HTR-8/SVneo (cell line): ENCODE measurements at places on chromosomes 2 and 18.

GRCh38 chr2:46275995-46276394, 21.2 kb upstream of the EPAS1 start:
- DNase-seq: no peak

- no peak for DNase-seq
Observed at GRCh38 chr2:20351555-20352229, 1.0 kb upstream of the PUM2 start.

- DNase-seq: no peak
Observed at GRCh38 chr2:121147766-121148165, 137.2 kb downstream of the TFCP2L1 start.

GRCh38 chr2:157336137-157337010, 10.8 kb upstream of the ERMN start:
- DNase-seq: peak; percentile 7

DNA sequence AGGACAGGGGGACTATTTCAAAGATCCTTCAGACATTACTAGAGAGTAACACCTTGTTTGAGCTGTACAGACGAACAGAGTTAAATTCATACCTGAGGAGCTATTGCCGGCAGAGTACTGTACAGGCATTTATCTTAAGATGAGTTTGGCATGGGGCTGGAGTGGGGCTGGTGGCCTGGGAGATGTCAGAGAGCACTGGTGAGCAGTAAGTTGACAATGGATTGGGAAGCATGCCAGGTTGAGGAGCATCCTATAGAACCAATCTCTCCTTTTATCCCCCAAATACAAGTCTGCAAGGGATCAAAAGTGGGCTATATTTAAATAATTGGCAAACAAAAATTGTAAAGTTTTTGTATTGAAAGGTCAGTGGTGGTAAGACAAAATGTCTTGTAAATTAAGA, 58.6 kb downstream of the ADCYAP1 start:
- no peak for DNase-seq

GRCh38 chr2:63078852-63079606, 28.4 kb downstream of the OTX1 start:
- peak; percentile 14 for DNase-seq

- DNase-seq: no peak
Observed at GRCh38 chr2:15731213-15731888, 139.7 kb downstream of the DDX1 start.

GRCh38 chr2:192017844-192018243, 171.0 kb upstream of the CAVIN2 start:
- DNase-seq: no peak

- no peak for DNase-seq
Observed at GRCh38 chr18:24022161-24022560, 7.6 kb downstream of the TTC39C start.

- no peak for DNase-seq
Observed at GRCh38 chr2:58109481-58109880, 62.9 kb downstream of the VRK2 start.

DNA sequence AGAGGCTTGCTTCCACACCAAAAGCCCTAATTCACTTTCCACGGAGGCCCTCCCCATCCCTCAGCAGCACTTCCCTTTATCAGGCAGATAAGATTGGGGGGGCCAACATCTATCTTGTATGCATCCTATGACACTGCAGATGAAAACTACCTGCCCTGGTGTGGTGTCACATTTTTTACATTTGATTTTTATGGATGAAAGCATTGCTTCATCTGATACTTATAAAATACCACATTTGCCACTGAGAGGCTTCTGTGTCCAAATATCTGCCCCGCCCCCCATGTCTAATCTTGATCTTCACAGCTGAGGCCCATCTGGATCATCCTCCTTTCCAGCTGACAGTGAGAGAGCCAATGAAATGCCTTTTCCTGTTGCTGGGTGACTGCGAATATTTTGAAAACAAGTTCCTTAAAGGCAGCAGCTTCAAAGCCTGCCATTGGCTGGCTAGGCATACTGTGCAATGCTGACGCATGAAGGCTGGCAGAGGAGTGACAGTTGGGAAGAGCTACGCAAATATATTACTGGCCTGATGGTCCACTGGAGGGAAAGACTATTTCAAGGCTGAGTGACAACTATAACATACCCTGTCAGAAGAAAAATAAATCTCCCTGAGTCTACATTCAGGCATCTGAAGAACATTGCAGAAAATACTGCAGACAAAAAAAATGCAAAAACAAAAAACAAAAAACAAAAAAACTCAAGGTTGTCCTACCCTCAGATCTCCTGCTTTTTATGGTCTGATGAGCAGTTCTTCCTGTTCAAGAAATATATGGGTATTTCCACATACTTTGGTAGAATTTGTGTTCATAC, 318.7 kb downstream of the PDE11A start:
- DNase-seq: peak; percentile 27

GRCh38 chr18:56233595-56233994, 404.8 kb downstream of the TXNL1 start:
- no peak for DNase-seq

DNA sequence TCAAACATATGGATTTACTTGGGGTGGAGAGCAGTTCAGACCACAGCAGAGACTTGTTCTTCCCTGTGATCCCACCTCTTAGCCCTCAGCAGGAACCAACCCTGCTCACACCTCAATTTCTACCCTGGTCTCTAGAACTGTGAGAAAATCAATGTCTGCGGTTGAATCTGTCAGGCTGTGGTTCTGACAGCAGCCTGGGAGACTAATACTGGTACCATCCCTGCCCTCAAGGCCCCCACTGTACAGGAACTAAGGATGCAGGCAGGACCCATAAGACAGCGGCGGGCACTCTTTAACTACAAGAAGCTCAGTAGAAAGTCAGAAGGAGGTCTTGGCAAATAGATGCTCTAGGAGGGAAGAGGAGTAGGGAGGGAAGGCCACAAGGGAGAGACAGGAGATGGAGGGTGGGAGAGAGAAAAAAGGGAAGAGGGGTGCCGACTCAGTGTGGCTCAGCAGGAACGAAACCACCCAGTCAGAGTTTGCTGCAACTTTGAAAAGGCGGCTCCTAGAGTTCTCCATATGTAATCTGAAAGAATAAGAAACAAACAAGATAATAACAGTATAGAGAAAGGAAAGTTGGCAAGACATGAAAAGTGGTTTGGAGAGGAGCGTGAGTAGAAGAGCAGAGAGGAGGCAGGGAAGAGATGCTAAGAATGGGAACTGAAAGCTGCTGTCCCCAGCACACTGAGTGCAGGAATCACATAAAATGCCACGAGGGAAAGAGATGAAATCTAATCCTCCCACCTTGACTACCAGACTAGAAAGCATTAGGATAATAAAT, 323.9 kb upstream of the ID2 start:
- no peak for DNase-seq

DNA sequence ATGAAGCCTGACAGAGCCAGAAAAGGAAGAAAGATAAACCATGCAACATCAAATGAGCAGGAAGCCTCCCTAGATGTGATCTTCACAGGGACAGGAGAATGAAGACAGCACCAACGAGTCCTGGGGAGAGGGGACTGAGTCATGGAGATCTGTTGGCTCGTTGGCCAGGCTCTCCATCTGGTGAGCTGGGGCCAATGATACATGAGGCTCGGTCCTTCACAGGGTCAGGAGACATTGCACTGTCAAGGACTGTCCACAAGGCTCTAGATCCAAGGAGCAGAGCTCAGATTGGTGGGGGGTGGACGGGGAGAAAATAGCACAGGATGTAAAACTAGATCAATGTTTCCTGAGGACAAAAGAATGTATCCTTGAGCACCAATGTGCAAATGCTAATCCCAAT, 735 bp downstream of the CD207 start:
- no peak for DNase-seq

GRCh38 chr2:7868836-7869235, 813.0 kb upstream of the ID2 start:
- DNase-seq: no peak

GRCh38 chr2:227163485-227163997, 464 bp downstream of the COL4A4 start:
- no peak for DNase-seq

- DNase-seq: no peak
Observed at GRCh38 chr2:3041841-3042600, 335.6 kb downstream of the EIPR1 start.

GRCh38 chr2:96260387-96261260, 5.2 kb downstream of the TMEM127 start:
- DNase-seq: peak; percentile 95

DNA sequence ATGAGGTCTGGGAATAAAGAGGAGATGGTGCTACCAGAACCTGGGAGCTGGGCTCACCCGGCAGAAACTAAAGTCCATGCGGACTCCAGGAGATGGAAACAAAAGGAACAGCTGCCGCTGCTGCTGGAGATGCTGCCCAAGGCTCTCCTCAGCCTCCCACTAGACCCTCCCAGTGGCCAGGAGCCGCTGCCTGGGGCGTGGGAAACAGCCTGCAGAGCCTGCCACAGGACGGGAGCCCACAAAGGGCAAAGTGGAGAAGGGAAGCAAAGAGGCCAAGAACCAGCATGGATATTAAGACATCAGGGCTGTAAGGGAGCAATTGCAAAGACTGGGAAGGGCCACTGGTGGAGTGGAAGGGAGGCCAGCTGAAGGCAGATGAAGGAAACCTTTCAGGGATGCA, 179.6 kb downstream of the NCK2 start:
- DNase-seq: no peak

DNA sequence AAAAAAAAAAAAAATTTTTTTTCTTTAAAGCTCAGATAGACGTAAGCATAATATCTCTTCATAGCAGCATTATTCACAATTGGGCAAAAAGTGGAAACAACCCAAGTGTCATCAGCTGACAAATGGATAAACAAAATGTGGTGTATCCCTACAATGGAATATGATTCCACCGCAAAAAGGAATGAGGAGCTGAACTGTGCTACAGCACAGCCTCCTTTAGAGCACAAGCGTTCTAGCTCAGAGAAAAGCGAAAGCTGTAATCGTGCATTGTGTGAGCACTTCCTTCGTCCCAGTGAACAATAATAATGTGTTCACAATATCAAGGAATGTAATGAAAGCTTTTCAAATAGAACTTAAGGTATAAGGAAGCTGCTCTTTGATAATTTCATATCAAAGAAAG, 11.7 kb upstream of the CHMP1B start:
- DNase-seq: no peak

- DNase-seq: no peak
Observed at GRCh38 chr18:64993695-64994094, 757.1 kb upstream of the CDH7 start.

GRCh38 chr2:239544143-239544917, 143.5 kb upstream of the HDAC4 start:
- no peak for DNase-seq

- DNase-seq: no peak
Observed at GRCh38 chr2:32064713-32065112, 1.4 kb downstream of the SPAST start.

DNA sequence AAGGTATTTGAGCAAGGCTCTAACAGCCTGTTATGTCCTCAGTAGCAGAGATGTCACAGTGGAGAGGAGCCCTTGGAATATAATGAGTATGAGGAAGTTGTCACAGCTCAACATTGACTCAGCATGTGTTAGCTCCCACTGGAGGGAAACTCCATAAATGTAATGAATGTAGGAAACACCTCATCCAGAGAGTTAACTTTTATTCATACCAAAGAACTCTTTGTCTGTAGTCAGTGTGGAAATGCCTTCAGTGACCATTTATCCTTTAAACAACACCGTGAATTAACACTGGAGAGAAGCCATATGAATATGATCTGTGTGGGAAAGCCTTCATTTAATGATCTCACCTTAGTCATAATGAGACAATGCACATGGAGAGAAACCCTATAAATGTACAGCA, 59.7 kb downstream of the CYP1B1 start:
- DNase-seq: no peak

- no peak for DNase-seq
Observed at GRCh38 chr2:107168141-107168540, 282.2 kb upstream of the ST6GAL2 start.

- DNase-seq: no peak
Observed at GRCh38 chr2:30823452-30823851, 16.2 kb upstream of the CAPN13 start.

DNA sequence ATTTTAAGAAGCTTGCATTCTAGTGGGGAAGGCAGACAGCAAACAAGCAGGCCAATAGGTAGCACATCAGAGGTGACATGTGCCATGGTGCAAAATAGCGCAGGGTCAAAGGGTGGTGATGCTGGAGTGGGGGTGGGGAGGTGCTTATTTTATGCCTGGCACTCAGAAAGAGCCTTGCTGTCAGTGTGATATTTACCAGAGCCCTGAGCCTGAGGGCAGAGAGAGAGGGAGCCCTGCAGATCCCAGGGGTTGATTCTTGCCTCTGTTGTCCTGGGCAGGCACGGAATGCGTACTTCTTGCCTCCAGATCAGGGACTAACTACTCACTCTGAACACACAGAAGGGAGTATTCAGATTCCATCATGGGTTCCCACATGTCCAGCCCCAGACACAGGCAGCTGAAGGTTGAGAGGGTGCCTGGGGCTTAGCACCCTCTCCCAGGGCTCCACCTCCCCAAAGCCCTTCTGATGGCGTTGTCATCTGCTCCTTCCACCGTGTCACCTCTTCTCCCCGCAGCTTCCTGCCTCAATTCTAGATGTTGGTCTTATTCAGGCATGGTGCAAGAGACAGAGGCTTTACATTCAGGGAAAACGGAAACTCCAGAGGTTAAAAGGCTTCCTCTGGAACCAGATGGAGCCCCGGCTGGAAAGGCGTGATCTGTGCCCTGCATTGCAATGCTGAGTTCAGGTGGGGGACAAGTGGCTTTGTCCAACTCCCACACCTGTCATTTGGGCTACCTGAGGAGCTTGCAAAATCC, 252.3 kb downstream of the HAUS1 start:
- DNase-seq: no peak

DNA sequence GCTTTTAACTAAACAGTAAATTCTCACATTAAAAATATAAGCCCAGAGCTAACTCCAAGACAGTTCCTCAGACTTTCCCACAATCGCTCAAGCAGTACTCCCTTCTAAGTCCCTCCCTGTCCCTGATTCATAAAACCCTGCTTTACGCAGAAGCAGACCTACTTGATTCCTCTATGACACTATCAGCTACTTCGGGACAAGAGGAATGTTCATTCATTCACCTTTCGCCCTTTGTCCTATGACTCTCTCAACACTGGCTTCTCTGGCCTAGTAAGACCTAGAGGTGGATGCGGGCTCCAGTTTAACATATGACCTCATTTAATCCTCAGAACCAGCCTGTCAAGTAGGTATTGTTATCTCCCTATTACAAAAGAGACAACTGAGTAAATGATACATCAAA, 10.2 kb downstream of the LPIN2 start:
- no peak for DNase-seq

DNA sequence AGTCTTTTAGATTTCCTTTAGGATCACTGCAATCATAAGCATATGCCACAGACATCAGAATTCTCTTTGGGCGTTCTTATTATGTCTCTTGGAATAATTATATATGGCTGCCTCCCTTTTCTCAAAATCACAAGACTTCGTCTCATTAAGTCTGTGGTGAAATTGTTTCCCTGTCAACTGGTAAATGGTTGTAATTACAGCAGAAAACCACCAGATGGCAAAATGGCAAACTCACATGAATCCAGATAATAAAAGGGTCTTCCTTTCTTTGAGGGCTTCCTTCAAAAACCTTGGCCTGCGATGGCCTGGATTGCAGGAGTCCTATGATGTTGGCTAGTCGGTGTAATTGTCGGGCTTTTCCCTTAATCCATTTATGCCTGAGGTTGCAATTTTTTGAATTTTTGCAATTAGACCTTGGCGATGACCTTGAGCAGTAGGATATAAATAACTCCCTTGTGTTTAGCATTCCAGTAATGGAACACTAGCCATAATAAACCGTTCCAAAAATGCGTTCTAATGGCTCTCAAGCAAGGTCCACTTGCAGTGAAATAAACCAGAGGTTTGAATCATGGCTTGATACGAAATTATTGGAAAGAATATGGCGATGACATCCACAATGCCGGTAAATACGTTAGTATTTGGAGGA, 656.4 kb downstream of the MBD2 start:
- DNase-seq: peak; percentile 5
